ENCODE measurements at places on chromosomes 7 and 10.

DNA sequence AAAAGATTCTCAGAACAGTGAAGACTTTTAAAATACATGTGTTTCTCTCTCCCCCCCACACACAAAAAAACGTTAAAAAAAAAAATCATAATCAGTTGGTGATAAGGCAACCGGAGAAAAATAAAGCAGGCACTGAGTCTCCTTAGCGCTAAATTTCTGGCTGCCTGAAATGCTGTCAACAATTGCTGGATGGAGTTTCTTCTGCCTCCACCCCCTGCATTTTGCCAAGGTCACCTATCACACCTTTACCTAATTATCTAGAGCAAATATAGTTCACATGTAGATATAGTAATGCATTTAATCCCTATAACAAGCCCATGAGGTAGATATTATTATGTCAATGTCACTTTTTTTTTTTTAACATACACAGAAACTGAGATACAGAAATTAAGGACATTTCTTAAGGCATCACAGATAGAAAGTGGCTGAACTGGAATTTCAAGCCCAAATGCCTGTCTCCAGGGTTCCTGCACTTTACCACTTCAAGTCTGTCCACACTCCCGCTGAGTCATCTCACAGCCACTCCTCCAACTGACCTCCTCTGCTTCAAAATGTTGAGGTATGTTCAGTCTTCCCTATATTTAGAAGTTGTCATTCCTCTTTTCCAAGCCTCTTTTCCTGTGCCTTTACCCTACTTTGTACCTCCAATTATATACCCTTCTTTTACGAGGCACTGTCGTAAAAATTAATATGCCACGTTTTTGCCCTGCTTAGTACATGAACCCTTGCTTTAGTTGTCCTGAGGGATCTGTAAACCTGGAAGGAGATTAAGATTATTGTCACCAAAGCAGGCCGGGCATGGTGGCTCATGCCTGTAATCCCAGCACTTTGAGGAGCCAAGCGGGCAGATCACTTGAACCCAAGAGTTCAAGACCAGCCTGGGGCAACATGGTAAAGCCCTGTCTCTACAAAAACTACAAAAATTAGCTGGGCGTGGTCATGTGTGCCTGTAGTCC, 72.8 kb upstream of the MPP7 start:
- DNase-seq: no peak

DNA sequence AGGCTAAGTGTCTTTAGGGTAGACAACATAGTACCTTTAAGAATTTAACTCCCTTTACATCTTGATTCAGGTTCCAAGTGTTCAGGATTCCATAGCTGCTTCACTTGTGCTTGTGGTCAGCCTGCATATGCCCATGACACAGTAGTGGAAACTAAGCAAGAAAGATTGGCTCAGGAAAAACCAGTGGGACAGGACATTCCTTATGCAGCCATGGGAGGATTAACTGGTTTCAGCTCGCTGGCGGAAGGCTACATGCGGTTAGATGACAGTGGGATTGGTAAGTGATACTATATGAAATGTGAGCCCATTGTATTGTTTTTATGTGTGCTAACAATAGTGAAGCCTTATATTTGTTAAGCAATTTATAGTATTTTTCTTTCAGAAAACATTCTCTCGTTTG, 11.3 kb downstream of the FAM221A start:
- no peak for DNase-seq

DNA sequence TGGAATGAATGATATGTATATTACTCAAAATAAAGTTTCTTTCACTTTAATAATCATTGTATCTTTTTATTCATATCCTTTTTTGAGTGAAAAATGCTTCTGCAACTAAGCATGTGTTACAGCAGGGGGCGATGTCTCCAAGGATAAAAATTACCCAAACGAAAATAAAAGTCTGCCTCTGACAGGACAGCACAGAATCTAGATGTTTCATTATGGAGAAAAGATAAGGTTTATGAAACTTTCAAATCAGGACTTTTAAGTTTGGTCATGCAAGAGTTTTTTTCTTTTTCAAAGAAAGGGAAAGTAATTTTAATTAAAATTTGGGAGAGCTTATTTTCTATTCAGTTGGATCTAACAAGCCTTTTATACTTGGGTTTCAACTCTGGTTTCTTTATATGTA, 48.4 kb downstream of the TES start:
- DNase-seq: no peak

DNA sequence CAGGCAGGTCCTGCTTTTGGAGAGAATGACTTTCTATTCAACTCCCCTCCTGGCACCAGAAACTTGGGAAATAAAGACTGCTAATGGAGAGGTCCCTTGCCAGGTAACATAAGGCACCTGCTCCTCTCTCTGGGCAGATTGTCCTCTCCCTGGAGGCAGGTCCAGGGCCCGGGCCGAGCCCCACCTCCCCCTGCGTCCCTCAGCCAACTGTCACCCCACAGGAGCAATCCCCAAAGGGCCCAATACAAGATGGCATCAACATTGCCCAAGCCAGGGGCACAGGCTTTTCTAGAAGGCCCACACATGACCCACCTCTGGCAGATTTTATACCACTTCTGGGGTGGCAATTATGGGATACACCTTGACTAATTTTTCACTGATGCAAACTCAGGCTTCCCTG, 145.2 kb downstream of the HERPUD2 start:
- no peak for DNase-seq

- no peak for DNase-seq
Observed at GRCh38 chr10:20742737-20743541, 154.2 kb downstream of the NEBL start.

- DNase-seq: no peak
Observed at GRCh38 chr7:41030673-41031072, 672.2 kb downstream of the INHBA start.

DNA sequence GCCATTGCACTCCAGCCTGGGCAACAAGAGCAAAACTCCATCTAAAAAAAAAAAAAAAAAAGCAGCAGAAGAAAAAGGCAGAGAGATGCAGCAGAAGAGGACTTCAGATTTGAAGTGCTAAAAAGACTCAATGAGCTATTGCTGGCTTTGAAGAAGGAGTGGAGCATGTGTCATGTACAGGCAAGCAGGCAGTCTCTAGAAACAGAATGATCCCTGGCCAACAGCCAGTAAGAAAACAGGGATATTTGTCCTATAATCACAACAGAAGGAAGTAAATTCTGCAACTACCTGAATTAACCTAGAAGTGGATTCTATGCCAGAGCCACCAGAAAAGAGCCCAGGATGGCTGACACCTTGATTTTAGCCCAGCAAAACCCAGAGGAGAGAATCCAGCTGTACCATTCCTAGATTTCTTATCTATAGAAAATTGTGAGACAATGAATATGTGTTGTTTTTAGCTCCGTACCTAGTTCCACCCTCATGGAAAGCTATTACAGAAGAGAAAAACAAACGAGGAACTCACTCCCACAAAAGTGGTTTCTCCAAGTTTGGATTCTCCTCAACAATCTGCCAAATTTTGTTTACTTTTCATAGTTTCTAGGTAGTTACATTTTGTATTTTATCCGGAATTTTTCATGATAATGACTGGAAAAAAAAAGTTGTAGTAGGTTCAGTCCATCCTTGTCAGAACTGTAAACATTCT, 198.2 kb upstream of the GNAI1 start:
- DNase-seq: no peak

Data from tibial nerve (tissue), 4 donors.